ENCODE measurements at places on chromosomes 13 and 19.

- no peak for DNase-seq
These were observed 5.5 kb downstream of the ACP4 start for GRCh38 chr19:50795664-50796073.

- no peak for DNase-seq
These were observed 396.5 kb downstream of the IRS2 start for GRCh38 chr13:109389892-109390345.

DNA sequence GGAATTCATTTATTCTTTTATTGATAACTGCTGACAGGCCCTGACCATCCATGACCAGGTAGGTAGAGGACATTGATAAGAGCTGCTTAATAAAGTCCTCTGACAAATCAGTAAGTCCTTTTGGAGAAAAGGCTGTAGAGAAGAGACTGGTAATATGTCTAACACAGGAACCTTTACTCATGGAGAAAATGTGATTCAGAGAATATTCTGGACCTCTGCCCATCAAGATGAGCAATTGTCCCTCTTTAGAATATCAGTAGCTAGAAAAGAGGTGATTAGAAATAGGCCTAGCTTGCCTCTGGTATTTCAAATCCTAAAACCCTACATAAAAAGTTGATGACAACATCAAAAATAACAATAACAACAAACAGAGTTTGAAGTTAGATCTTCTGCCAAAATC, 642.3 kb downstream of the TBC1D4 start:
- no peak for DNase-seq

DNA sequence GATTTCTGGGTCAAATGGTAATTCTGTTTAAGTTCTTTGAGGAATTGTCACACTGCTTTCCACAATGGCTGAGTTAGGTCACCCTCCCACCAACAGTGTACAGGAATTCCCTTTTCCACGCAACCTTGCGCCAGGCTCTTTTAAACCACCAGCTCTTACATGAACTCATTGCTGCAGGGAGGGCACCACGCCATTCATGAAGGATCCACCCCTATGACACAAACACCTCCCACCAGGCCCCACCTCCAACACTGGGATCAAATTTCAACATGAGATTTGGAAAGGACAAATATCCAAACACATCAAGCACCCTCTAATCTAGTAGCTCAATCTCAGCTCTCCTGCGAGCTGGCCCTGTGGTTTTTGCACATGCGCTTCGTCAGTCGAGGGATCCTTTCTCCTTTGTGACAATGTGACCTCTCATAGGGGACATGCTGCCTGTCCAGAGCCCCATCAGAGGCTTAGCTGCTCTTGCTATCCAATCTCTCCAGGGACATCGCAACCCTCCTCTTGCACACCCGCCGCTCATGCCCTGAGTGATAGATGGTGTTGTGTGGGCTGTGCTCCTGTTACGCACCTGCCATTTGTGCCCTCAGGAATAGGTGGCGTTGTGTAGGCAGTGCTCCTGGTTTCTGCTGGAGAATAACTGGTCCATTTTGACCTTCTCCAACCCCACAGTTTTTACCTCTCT, 328.0 kb downstream of the UQCRFS1 start:
- no peak for DNase-seq

GRCh38 chr19:8592231-8593009, 15.2 kb upstream of the MYO1F start:
- DNase-seq: peak; percentile 64

DNA sequence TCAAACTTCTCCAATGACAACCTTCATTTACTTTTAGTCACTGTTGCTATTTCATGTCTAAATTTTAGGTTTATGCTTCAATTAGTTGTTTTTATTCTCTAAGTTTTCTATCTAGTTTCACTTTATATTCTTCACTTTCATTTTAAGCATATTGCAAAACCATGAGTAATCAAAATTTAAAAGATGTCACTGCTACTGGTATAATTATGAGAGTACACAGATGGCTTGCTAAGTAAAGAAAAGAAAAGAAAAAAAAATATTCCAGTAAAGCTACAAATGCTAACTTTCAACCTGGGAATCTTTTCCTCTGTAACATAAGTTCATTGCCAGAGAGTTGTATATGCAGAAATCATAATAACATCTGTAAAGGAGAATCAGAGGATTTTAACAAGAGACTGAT, 1624.7 kb downstream of the PCDH9 start:
- no peak for DNase-seq

DNA sequence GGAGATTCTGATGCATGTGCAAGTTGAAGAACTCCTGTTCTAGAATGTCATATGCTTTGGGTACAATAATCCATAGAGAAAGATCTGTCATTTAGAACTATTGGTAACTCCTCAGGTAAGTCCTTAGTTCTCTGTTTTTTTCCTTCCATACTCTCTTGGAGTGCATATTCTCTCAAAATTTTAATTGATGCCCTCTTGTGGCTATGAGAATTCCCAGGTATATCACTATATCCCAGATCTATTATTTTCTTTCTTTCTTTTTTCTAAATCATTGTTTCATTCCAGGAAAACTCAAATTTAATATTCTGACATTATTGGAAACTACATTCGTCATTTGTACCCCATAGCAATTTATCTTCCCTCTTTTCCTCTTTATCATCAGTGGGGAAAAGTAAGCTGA, 485.4 kb downstream of the KLF5 start:
- no peak for DNase-seq

DNA sequence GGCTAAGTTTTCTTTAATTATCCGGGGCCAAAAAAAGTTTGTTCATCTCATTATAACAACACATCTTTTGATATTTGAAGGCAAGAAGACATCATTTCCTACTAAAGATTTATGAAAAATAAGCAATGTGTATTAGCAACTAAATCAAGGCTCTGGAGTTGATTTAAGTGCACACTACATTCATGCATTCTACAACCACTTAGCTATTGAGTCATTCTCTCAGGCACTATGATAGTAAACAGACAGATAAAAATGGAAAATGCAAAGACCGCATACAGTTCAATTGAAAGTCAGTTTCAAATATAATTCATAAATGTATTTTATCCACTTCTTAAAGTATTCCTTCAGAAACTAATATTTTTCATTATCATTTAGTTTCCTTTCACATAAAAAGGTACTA, 1395.2 kb downstream of the PCDH9 start:
- no peak for DNase-seq

- no peak for DNase-seq
These were observed 735 bp upstream of the FLT1 start for GRCh38 chr13:28495538-28496187.

DNA sequence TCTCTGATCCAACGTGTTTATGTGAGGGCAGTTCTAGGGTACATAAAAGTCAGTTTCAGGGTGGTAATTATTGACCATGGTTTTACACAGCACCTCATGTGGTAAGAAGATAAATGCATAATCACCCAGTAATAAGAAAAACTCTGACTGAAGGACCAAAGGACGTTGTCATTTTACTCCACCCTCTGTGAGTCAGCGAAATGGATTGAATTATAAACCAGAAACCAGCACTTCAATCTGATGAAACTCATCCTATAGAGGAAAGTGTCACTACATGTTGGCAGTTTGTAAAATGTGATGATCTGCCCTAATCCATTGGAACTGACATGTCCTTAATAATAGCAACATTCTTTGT, 406.8 kb downstream of the KLF5 start:
- no peak for DNase-seq

DNA sequence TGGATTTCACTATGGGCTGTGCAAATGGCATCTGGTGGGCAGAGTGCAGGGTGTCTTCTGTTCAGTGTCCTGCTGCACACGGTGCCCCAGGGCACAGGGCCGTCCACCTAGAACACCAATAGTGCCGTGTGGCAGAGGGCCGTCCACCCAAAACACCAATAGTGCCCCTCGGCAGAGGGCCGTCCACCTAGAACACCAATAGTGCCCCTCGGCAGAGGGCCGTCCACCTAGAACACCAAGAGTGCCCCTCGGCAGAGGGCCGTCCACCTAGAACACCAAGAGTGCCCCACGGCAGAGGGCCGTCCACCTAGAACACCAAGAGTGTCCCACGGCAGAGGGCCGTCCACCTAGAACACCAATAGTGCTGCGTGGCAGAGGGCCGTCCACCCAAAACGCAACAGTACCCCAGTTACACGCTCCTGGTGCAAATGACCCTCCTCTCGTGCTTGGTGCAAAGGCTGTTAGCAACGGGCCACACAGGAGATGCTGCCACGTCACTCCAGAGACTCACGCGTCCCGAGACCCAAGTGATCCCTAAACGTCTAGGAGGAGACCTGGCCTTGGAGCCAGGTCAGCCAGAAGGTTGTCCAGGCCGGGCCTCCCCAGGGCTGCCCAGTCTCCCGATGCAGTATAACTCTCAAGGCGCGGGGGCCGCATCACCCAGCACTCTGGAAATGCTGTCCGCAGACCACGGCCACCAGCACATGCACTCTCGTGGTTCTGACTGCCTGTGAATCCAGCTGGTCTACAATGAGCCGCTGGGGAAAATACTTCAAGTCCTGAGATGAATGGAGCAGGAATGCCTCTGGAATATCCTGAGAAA, 51.5 kb downstream of the RASA3 start:
- DNase-seq: no peak

GRCh38 chr19:39139305-39139874, 13.8 kb downstream of the PAK4 start:
- no peak for DNase-seq

DNA sequence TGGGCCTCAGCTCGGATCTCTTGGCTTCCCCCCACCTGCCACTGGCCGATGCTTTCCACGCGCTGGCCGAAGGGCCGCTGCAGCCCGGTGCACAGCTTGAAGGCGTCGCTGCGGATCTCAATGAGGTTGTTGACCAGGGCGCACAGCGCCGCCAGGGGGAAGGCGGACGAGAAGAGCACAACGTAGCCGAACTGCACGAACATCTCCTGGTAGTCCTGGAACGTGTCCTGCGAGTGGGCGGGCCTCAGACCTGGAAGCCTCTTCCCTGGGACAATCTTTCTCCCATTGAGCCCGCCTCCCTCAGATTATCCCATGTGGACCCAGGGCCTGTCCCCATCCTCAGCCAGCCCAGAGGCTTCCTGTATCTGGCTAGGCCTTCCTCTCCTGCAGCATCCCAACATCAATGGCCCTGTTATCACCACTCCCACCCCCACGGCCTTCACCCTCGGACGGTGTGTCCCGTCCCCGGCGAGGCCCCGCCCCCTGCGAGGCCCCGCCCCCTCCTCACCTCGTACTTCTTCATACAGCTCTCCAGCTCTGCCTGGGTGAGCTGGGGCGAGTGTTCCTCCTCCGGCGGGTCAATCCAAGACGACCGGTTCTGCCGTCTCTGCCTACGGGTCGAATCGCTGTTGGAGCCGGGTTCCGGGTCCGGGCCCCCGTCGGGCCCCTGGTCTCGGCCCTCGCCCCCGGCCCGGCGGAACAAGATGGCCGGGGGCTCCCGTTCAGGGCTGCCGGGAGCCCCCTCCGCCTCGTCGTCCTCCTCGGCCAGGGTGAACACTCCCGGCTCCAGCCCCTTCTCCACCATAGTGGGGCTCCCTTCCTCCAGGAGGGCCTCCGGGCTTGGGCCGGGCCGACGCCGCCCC, 6.8 kb downstream of the ANO8 start:
- no peak for DNase-seq

DNA sequence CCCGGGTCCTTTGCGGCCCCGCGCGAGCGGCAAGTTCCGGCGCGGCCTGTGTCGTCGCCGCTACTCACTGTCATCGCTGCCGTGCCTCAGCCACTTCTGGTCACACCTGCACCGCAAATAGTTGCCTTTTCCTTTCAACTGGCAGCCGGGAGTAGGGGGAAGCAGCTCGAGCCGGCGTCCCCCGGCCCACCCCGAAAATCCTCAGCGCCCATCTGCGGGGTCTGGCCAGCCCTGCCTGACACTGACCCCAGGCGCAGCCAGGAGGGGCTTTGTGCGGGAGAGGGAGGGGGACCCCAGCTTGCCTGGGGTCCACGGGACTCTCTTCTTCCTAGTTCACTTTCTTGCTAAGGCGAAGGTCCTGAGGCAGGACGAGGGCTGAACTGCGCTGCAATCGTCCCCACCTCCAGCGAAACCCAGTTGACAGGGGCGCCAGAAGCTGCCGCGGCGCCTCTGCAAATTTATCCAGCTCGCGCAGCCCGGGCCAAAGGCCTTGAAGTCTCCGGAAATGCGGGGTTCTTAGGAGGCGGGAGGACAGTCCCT, 1.7 kb downstream of the PDX1 start:
- DNase-seq: no peak

GRCh38 chr19:3508771-3509535, 2.8 kb downstream of the FZR1 start:
- no peak for DNase-seq

DNA sequence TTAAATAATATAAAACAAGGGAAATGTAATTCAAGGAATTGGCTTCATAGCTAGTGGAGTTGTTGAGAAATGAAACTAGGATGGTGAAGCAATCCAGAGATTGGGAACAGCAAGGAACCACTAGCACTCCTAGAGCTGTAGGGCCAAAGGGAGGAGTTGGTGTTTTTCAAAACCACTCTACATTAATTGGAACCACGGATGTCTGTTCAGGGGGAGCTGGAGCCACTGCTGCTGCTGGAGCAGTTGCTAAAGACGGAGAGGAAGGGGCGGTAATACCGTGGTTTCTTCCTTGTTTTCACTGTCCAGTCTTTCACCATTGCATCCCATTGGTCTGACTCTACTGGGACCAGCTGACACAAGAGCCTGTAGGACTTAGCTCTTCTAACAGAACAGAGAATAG, 8.5 kb downstream of the DNAJC15 start:
- DNase-seq: no peak

GRCh38 chr13:29679396-29680053, 84.0 kb upstream of the SLC7A1 start:
- DNase-seq: no peak

DNA sequence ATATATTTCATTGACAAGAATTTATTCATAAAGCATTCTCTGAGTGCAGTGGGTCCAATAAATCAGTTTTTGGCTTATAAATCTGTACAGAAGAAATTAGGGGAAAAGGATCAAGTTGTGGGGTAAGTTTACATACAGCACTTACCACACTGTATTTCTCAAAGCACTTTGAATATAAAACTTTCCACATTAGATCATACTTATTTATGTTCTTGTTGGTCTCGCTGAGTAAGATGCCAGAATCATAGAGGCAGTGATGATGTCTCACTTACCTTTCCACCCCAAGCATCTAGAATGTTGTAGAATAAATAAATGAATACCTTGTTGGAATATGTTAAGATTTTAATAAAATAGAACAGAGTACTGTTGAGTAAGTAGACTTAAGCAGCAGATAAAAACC, 279.1 kb downstream of the PCDH20 start:
- no peak for DNase-seq

- DNase-seq: no peak
These were observed 816.6 kb downstream of the DIAPH3 start for GRCh38 chr13:59346999-59347723.

DNA sequence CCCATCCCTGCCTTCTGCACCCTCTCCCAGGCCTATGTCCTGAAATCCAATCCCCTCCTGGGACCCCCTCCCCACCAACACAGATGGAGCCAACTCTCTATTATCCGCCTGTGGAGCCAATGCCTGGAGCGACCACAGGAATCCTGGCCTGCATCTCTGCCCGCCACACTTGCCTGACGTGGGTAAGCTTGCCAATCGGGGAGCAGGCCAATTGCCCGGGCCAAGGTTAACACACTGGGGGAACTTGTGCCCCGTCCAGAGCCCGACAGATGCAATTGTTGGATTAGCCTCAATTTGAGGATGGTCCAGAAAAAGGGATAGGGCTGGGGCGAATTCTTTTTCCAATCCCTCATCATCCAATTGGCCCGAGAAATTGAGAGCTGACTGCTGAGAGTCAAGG, 5.9 kb downstream of the WIZ start:
- no peak for DNase-seq

- no peak for DNase-seq
These were observed 1065.1 kb downstream of the SLITRK1 start for GRCh38 chr13:82817133-82817532.

- no peak for DNase-seq
These were observed 9.9 kb downstream of the PLPP2 start for GRCh38 chr19:281156-281853.

Data from esophagus squamous epithelium (tissue), 5 donors.